CD8-positive, alpha-beta memory T cell (primary cell): ENCODE measurements at places on chromosomes 11 and 22. TPM values are rescaled to one million over a fixed set of nuclear protein-coding genes. Genes with fewer than 3 reads are reported as not detected.

- DNase-seq = no peak
Observed at GRCh38 chr22:23078462-23078787, 8.1 kb downstream of the GNAZ start.

- no peak for DNase-seq
Observed at GRCh38 chr22:48416396-48417224, 1411.1 kb downstream of the BRD1 start.

DNA sequence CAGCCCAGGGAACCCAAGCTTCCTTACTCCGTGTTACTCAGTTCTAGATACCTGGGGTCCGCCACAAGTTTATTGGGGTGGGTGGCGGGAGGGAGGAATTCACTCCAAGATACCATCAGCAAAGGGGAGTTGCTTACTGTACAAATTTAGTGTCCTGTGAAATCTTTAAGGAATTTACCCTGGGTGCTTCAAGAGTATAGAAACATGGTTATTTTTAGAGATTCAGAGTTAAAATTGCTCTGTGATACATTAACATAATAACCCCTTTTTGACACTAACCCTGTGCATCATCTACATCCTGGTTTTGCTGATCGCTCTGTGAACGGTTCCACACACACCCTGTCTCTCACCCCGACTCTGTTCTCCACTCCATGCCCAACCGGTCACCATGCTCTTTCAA lies 18.9 kb upstream of the LYVE1 start:
- no peak for DNase-seq

VPREB3 gene
- not detected for total RNA-seq

GRCh38 chr11:578276-579035 lies 2.2 kb downstream of the PHRF1 start:
- no peak for DNase-seq

GRCh38 chr22:23000657-23001347 lies 69.5 kb upstream of the GNAZ start:
- DNase-seq = no peak

DNA sequence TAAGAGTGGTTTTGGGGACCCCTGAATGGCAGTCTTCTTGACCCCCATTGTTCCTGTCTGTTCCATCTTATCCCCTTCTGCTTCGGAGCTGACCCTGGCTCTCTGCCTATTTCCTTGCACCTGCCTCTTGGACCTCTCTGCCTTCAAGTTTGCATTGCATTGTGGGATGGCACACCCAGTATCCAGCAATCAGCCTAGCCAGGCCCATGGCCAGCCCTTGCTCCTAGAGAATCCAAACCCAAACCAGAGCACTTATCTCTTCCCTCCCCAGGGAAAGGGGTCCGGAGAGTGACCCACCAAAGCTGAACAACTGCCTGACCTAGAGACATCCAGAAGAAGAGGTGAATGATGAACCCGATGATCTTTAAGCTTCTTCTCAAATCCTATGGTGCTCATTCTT lies 607.3 kb upstream of the CADM1 start:
- no peak for DNase-seq

GRCh38 chr11:94193288-94193687 lies 64.6 kb downstream of the PANX1 start:
- no peak for DNase-seq

- DNase-seq = no peak
Observed at GRCh38 chr11:19511413-19512183, 201.0 kb upstream of the NAV2 start.

GRCh38 chr11:125393331-125393730 lies 102.7 kb downstream of the FEZ1 start:
- no peak for DNase-seq

DNA sequence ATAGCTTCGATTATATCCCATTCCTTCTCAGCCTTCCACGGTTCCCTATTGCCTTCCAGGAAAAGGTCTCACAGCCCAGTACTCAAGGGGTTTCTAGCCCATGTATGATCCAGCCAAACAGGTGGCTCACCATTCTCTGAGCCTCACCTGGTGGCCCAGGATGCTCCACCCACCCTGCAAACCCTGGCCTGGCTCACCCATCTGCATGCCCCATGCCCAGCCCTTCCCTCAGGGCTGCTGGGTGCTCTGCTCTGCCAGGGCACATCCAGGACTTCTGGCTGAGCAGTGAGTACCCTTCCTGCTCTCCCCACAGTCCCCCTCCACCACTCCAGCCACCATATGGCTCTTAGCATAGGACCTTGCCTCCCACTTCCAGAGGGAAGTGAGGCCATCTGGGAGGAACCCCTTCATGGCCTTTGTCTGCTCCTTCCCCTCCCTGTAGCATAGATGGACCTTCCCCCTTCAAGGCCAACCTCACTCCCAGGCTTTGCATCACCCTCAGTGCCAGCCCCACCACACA lies 5.8 kb upstream of the RCOR2 start:
- DNase-seq = no peak

DNA sequence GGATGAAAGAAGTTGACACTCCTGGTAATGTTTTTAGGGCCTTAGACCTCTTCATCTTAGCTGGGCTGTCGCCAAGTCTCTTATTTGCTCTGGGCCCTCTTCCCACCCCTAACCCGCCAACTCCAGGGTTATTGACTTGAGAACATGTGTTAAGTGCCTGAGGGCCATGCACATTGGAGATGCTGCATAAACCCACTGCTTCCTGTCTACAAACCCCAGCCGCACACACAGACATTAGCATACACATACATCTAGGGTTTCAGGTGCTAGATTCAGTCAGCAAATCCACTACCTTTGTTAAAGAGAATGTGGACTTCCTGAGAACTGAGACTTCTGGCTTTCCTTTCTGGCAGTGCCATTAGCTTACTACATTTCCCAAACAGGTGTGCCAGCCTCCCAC lies 817 bp downstream of the PANX3 start:
- DNase-seq = no peak

- no peak for DNase-seq
Observed at GRCh38 chr22:24935771-24936483, 10.6 kb downstream of the LHFPL7 start.

GRCh38 chr11:8233691-8234424 lies 29.8 kb downstream of the LMO1 start:
- no peak for DNase-seq
